Fibroblast of skin of abdomen (primary cell): ENCODE measurements at places on chromosomes 3 and 15.
A peak's percentile ranks its signal among the peaks of the same experiment; 100 is the strongest.

- DNase-seq: no peak
These were observed 5.5 kb upstream of the ONECUT1 start for GRCh38 chr15:52795464-52796227.

DNA sequence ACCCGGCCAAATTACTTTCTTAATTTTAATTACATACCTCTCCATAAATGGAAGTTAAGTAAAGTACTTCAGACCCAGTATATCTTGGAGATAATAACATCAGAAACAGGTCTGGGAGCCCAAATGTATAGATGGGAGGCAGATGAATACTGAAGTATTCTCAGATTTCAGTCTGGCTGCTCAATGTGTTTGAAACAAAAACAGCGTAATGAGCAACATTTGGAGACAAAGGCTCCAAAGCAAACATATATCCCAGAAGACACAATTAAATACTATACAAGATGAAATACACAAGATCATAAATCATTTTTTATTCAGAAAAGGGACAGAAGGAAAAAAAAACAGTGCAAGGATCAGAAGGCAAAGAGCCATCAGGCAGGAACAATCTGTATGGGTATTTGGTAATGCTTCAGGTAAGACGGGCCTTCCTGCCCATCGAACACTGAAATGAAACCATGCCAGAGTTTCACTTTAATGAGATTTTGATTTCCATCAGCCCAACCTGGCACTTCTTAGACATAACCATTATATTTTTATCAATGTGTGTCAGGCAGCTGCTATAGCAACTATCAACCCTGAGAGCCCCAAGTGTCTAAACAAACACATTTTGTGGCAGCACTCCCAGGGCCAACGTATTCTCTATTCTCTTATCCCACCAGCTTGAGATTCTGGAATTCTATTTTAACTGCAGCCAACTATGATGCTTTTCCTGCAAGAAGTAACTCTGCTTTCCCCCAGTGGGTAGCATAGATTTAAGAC, 210.8 kb downstream of the STT3B start:
- DNase-seq: no peak

DNA sequence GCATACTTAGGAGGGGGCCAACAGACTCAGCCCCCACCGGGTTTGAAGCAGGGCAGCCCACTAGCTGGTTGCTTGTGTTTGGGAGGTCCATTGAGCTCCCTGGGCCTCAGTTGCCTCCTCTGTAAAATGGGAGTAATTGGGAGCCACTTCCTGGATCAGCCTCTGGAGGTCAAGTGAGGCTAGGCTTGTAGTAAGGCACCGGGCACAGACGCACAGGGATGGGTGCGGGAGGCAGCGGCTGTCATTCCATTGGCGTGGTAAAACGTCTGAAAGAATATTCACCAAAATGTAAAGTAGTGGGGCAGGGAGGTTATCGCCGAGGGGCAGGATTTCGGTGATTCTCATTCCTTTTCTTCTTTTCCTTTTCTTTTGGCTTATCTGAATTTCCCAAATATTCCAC, 64.6 kb downstream of the TLE3 start:
- peak; percentile 15 for DNase-seq

- no peak for DNase-seq
These were observed 767.7 kb upstream of the LMCD1 start for GRCh38 chr3:7733933-7734332.

GRCh38 chr3:9727041-9727595, 4.4 kb upstream of the BRPF1 start:
- DNase-seq: no peak

DNA sequence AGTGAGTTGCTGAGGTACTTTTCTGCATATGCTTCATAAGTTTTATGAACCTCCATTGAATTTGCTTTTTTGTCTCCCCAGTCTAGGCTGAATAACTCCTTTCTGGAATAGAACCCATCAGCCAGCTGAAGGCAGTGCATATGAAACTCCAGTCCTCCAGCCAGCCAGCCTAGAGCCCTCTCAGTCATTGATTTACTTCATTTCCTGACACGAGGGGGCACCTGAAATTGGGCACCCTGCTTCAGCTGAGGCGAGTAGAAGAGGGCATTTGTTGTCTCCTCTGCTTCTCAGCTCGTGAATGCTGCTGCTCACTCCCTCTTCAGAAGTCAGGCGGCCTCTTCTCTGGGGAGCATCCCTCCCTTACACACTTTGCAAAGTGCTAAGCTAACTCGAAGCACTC, 32.5 kb downstream of the CHST2 start:
- DNase-seq: no peak

GRCh38 chr15:95464509-95464908, 866.0 kb upstream of the NR2F2 start:
- no peak for DNase-seq

DNA sequence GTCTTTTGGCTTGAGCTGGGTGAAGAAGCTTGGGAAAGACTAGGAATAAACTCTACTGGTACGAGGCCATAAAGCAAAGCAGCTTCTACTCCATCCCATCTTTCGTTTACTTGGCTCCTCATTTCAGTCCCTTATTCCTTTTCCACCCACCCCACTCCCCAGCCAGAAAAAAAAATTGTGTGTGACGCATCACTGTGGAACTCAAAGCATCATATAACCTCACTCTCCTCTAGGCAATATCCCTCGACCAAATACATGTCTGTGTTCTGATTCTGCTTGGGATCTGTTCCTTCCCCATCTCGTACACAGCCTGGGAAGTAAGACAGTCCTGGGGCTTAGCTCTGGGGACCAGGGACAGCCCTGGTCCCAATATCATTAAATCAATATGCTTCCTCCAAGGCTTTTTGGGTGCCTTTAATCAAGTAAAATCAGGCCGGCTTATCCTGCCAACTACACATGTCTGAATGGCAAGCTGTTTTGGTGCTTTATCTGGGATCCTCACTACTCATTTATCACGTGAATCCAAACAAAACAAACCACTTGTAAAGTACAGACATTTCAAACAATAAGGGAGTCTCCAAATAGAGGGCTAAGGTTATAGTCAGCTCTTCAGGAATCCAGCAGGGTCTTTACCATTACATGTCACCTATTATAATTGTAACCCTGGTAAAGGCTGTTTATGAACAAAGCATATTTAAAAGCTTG, 74.9 kb upstream of the ZBED2 start:
- DNase-seq: peak; percentile 67

DNA sequence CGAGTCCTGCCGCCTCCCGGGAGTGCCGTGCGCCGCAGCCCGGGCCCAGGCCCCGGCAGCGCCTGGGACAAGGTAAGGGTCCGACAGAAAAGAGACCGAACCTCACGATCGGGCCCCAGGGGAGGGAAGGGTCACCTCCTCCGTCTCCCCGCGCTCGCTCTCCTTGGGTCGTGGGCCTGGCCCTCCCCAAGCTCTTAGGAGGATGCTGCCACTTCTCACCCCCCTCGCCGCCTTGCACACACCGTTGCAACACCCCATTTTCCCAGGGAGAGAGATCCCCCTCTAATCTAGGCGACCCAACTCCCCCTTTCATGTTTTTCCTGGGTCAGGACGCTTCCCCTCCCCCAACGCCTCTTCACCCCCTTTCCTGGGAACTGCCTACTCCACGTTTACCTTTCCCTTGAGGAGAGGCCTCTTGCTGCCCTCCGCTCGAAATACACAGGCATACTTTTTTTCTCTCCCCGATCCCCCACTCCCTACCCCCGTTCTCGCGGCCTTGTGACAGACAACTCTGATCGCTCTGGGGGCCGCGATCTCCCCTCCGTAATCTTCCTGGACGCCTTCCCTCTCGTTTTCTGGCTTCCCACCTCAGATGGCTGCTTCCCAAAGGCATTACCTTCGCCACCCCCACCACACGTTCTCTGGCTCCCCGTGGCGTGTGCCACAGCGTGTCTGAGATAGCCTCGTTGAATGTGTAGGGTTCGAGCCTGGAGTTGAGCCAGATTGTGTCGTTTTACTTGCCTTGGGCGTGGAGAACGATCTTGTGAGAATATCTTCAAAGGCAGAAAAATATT, 688 bp downstream of the SETD5 start:
- DNase-seq: peak; percentile 46

GRCh38 chr3:71086777-71087142, 496.8 kb downstream of the FOXP1 start:
- no peak for DNase-seq
